Left renal cortex interstitium (tissue), 4 donors: ENCODE measurements at places on chromosomes 5 and 9. TPM values are rescaled to one million over a fixed set of nuclear protein-coding genes. Genes with fewer than 3 reads are reported as not detected.

DAB2 gene
- 203 TPM for polyA plus RNA-seq

LHX3 gene
- not detected for polyA plus RNA-seq

PDE8B gene
- 5.7 TPM for polyA plus RNA-seq

MYOZ3 gene
- polyA plus RNA-seq: 4.4 TPM

CCDC171 gene
- polyA plus RNA-seq: 5.5 TPM

OTULINL gene
- 11.1 TPM for polyA plus RNA-seq

JADE2 gene
- polyA plus RNA-seq: 10.4 TPM

FST gene
- 26.6 TPM for polyA plus RNA-seq

FBP2 gene
- 0.11 TPM for polyA plus RNA-seq

TNFSF15 gene
- 4.4 TPM for polyA plus RNA-seq

SPINK13 gene
- polyA plus RNA-seq: 0.79 TPM

ARL10 gene
- polyA plus RNA-seq: 16.7 TPM

PCDHGA8 gene
- polyA plus RNA-seq: 0.51 TPM

DAB2IP gene
- polyA plus RNA-seq: 53.6 TPM

TOR1B gene
- polyA plus RNA-seq: 21.5 TPM

MARCHF11 gene
- polyA plus RNA-seq: 6.9 TPM

SPINK5 gene
- 0.49 TPM for polyA plus RNA-seq

PTBP3 gene
- 110 TPM for polyA plus RNA-seq

ENTPD8 gene
- polyA plus RNA-seq: 0.60 TPM

TMC1 gene
- polyA plus RNA-seq: 0.97 TPM

UBE2QL1 gene
- polyA plus RNA-seq: 1.2 TPM

NR6A1 gene
- 0.66 TPM for polyA plus RNA-seq

WWC1 gene
- 69.7 TPM for polyA plus RNA-seq

SLC6A3 gene
- polyA plus RNA-seq: 0.76 TPM

NR2F1 gene
- 231 TPM for polyA plus RNA-seq

NUTM2F gene
- not detected for polyA plus RNA-seq

PTGS1 gene
- 7.2 TPM for polyA plus RNA-seq

CLINT1 gene
- polyA plus RNA-seq: 144 TPM

CXCL14 gene
- polyA plus RNA-seq: 28.9 TPM

SLC36A3 gene
- polyA plus RNA-seq: not detected

DMRT3 gene
- 1.8 TPM for polyA plus RNA-seq

LTC4S gene
- 6.5 TPM for polyA plus RNA-seq

CARD6 gene
- 3.6 TPM for polyA plus RNA-seq

RETREG1 gene
- polyA plus RNA-seq: 46.9 TPM

DBH gene
- 1.2 TPM for polyA plus RNA-seq

IER5L gene
- polyA plus RNA-seq: 20.7 TPM

HBEGF gene
- polyA plus RNA-seq: 9.7 TPM

SUSD3 gene
- 10.3 TPM for polyA plus RNA-seq

CDH10 gene
- 3.9 TPM for polyA plus RNA-seq

KCTD16 gene
- 2.1 TPM for polyA plus RNA-seq

CCL27 gene
- 0.41 TPM for polyA plus RNA-seq
